Activated T-cell treated with anti-CD3 and anti-CD28 coated beads for 48 hours (primary cell): ENCODE measurements at places on chromosomes 12 and 14.

- DNase-seq: no peak
These were observed 7.1 kb downstream of the KRT85 start for GRCh38 chr12:52360106-52360662.

DNA sequence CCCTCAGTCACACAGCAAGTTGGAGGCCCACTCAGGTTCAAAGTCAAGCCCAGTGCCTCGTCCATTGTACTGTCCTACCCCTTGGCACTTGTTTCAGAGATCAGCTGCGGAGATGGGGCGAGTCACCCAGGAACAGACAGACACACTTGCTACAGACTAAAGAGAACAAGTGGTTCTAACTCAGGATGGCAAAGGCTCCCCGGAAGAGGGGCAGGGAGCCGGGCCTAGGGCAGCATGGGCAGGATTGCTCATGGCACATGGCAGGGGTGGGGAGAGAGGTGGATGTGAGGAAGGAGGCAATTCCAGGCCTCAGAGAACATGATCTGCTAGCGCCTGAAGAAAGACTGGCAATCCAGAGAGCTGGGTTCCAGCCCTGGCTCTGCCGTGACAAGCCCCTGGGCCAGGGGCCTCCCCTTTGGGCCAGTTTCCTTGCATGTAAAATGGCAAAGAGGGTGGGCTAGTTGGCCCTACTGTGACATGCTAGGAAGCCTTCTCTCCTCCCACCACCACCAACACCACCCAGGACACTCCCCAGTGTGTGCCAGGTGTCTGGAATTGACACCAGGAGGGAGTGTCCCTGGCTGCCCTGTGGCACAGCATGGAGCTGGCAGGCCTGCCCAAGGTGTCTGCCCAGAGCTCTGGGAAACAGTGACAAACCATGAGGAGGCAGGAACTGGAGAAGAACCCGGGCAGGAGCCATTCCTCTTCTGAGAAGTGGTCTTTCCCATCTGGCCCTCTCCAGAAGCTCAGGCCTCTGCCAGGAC is 24.0 kb upstream of the IRF2BPL start:
- no peak for DNase-seq

- no peak for DNase-seq
These were observed 78.8 kb downstream of the TMCC3 start for GRCh38 chr12:94571556-94571955.

- DNase-seq: no peak
These were observed 134.4 kb upstream of the FGD4 start for GRCh38 chr12:32264961-32265360.

- peak; percentile 43 for DNase-seq
These were observed at the start of gene RIN3 for GRCh38 chr14:92513204-92513965. Gene RIN3 (plus strand): TSS chr14:92513781. CDS start chr14:92513933, 152 bp downstream.

DNA sequence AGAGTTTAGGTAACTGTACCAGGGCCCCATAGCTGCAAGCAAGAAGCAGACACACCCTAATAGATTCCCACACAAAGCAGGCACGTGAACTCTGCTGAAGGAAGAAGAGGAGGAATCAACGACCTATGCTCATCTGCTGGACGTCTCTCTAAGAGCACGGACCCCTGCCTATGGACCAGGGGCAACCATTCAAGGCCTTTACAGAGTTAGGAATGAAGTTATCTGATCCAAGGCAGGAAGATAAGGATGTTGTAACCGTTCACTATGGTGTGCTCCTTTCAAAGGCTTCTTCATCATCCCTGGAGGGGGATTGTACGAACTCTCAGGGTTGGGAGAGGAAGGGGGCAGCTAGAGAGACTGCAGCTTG is 141.6 kb upstream of the PARP11 start:
- DNase-seq: no peak

DNA sequence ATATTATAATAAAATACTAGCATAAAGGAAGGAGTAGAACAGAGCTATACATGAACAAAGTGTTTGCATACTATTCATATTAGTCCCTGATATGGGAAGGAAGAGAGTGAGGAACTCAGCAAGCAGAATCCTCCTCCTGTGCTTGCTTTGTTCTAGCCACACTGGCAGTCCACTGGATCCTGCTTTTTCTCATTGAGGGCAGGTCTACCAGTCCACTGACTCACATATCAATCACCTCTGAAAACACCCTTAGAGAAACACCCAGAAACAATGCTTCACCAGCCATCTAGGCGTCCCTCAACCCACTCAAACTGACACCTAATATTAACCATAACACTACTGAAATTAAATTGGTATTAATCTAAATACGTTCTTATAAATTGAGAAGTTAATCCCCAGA is 1861.7 kb upstream of the SEL1L start:
- no peak for DNase-seq

- no peak for DNase-seq
These were observed 382.2 kb downstream of the MED13L start for GRCh38 chr12:115895247-115895646.

- no peak for DNase-seq
These were observed 51.5 kb downstream of the DCAF5 start for GRCh38 chr14:69101331-69101826.

- DNase-seq: no peak
These were observed 20.7 kb downstream of the ATXN2 start for GRCh38 chr12:111578276-111578970.

DNA sequence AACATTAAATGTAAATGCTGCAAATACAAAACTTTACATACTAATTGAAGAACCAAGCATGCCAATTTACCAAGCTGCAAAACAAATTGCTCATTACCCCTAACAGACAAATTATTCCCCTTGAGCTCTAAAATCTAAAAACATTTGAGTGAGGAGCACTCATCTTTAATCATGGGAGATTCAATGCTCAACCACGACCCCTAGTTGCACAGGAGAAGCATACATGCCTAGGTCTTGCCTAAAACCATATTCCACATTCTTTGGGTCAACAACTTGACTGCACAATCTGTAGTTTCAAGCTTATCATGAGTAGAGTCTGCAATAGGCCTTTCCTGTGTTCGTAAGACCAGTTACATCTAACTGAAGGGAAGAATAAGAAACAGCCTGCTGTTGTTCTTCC is 69.7 kb downstream of the MGAT4C start:
- no peak for DNase-seq

DNA sequence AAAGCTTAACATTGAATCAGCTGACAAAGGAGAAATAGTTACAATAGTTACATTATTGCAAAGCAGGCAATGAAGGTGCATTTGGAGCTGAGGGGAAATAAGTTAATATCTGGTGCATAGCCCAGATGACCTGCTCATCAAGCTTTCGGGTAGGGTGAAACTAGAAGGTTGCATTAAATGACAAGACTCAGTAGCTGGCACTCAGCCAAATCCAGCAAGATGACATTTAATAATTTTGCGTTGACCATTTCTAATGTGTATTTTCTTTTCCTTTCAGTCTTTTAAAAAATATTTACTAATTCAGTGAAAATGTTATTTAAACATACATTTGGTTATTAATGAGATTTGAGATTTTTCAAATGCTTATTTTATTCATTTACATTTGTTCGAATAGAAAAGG is 188.6 kb downstream of the SLC5A8 start:
- no peak for DNase-seq

DNA sequence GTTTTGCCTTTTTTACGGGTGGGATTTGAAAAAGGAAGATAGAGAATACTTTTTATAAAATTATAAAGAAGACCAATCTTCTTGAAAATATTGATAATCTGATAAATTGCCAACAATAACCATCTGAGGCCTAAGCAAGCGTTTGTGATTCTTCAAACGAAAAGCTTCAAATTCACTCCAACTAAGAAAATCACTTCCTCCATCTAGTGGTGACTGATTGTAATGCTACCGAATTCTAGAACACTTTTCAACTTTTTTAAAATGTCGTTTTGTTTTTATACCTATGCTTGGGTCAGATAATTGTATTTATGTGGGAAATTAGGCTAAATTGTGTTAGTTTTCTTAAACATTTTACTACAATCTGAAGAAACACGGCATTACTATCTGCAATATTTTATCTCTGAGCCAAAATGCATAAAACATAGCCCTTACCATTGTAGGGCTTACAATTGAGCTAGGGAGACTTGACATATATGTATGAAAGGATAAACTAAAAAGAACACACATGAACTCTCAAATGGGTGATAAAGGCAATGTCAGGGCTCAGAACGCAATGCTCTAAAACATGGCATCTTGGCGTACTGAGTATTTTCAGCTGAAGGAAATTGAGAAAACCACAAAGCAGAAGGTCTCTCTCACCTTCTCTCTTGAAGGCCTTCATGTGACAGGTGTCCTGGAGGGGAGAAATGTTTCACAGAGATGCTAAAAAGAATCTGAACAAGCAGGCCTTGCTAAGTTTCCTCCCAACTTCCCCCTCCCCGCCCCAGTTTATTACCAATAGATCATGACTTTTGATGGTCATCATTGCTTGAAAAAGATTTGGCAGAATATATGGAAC is 36.8 kb upstream of the G2E3 start:
- DNase-seq: no peak

DNA sequence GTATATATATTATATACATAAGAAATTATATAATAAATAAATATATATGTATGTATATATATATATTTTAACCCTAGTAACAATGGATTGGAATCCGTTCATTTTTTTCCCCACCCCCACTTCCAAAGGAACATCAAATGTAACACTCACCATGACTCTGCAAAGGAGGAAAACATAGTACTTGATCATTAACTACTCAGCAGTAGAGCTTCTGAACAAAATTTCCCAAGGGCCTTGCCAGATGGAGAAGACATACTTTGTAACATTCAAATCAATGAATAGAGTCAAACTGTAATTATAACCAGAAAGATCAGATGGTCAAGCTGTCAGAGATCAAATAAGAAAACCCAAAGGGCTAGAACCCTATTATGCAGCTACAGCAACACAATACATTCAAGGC is 126.0 kb upstream of the CNTN1 start:
- no peak for DNase-seq

DNA sequence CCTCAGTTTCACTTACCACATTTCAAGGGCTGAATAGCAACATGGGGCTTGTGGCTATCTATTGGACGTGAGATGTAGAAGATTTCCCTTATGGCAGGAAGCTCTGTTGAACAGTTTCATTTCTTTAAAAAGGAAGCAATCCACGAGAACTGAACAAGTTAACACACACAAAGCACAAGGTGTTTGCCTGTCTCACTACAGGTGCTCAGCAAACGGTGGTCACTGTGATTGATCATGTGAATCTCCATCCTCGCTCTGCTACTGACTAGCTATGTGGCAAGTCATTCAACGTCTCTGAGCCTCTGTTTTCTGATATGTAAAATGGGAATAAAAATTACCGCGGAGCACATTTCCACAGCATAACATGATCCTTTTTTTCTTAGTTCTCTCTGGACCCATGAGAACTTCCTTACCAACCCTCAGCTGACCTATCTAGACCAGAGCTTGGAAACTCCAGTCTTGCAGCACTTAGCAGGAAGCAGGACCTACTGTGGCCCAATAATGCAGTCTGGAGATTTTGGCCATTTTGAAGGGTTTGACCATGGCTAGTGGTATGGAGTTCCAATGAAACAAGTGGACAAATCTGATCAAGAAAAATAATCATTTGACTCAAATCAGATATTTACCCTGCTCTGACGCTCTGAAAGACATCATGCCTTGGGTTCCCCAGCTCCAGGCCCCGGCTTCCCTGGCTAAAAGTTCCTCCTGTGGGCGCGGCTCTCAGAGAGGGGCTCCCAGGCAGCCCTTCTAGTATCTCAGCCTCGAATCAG is 278.8 kb downstream of the ZFP36L1 start:
- DNase-seq: no peak

- DNase-seq: no peak
These were observed 288.0 kb upstream of the NPAS3 start for GRCh38 chr14:32650665-32651064.

DNA sequence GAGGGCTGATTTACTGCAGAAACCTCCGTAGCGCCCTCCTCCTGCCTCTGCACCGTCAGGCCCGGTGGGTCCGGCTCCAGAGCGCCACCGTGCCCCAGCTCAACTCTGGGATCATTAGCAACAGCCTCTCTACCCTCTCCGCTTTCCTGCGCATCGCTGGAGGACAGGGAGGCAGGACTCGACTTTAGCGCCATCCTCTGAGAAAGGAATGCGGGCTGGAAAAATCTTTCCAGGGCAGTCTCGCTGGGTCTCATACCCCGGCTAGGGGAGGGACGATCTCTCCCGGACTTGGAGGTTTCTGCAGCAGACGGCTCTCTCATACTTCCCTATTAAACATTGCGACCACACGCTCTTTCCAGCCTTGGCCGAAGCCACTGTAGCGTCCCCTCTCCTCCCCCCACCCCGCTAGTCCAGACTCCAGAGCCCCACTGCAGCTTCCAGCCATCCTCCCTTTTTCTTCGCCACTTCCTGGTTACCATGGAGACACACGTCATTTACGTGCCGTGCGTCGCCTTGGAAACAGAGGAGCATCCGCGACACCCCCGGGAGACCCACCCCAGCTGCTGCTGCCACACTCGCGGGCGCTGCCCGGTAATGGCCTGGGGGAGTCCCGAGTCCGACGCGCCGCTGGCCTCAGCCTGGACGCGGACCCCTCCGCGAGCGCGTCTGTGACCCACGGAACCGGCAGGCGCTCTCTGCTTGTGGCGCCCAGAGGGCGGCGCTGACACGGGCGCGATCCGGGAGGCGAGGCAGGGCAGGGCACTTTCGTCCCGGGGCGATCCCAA is at the start of gene CCDC184:
Gene CCDC184, plus strand, starts transcription at position 554 of the 785 bp plus-strand sequence. CDS start 479 bp downstream, outside the sequence.
- peak; percentile 52 for DNase-seq

- DNase-seq: no peak
These were observed 178.1 kb downstream of the BCAT1 start for GRCh38 chr12:24770821-24771220.

GRCh38 chr12:123532808-123533649 is 490 bp downstream of the RILPL1 start:
- peak; percentile 3 for DNase-seq

DNA sequence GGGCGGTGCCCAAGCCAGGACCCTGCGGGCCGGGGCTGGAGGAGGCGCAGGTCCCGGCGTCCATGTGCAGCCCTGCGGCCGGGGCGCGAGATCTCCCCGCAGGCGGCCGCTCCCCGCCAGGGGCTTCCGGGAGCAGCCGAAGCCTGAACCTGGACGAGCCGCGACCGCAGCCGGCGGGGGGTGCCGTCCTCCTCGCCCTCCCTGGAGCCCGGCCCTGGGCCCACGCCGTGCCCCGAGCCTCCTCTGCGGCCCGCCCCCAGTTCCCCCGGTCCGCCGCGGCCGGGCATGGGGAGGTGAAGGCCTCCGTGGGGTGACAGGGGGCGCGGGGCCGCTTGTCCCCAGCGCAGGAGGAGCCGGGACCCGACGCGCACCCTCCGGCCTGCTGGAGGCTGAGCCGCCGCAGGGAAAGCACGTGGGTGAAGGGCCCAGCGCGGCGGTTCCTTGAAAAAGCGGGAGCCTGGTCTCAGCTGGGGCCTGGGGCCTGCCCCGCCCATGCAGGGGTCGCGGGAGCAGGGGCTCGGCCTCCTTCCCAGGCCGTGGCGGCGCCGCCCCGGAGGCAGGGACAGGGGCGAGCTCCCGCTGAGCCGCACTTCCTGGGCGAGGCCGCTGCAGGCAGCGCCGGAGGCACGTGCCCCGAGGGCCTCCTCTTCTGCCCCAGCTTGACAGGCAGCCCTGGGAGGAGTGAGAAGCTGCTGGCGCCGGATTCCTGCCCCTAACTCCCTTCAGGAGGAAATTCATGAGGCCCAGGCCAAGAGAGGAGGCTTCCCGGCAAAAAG is 55.6 kb upstream of the PPP2R5C start:
- DNase-seq: peak; percentile 58

GRCh38 chr12:62679608-62680007 is 213.0 kb downstream of the MON2 start:
- DNase-seq: no peak
